Pancreas (tissue), 10 donors: ENCODE measurements at places on chromosomes 12 and 14.
A peak's percentile ranks its signal among the peaks of the same experiment; 100 is the strongest.

- DNase-seq = peak; percentile 88
These were observed 93.8 kb downstream of the RFLNA start for GRCh38 chr12:124388679-124389137.

DNA sequence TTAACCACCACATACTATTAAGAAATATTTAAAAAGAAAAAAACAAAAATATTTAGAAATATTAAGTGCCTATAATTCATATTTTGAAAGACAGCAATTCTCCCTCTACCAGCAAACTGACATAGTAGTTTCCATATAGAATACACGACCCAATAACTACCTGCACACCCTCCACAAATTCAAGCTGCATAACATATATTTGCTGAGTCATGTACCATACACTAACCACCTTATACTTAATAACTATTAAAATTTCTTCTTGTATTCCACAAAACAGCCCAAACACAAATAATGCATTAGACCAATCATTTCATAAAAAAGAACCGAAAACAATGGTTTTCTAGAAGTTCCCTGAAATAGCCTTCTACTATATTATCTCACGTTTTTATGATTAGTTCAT is 21.7 kb downstream of the GTF2A1 start:
- DNase-seq = no peak

GRCh38 chr12:1445807-1446206 is 148.6 kb downstream of the FBXL14 start:
- DNase-seq = no peak

GRCh38 chr12:90333939-90334338 is 621.0 kb downstream of the CCER1 start:
- no peak for DNase-seq

GRCh38 chr12:116376354-116377193 is 99.1 kb upstream of the MED13L start:
- no peak for DNase-seq

GRCh38 chr14:56145965-56146364 is 27.8 kb downstream of the PELI2 start:
- no peak for DNase-seq

DNA sequence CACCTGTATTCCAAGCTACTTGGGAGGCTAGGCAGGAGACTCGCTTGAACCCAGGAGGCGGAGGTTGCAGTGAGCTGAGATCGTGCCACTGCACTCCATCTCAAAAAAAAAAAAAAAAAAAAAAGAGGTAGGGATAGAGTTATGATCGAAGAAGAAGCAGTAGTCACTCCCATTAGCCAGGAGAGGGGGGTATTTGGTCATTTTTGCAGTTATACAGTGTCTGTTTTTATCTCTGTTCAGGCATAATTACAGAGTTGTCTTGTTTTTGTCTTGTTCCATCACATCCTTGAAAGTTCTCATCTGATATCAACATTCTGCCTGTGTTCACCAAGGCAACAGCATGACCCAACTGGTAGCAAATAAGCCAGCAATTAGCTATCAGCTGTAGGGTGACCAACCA is 98.5 kb upstream of the TMPO start:
- DNase-seq = no peak

DNA sequence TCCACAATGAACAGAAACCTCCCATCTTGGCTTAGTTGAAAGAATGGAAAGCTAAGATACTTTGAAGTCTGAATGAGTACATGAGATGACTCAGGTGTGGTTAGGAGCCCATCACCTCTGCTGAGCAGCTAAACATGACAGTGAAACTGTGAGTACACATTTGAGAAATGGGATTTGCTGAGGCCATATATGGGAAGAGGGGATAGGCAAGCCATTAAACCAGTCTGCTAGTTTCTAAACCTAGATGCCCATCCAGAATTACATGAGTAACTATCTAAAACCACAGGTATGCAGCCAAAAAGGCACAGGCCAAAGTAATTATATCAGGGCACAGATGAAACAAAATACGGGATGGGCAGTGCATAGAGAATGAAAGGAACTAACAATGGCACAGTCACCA is 41.2 kb downstream of the NKX2-1 start:
- DNase-seq = no peak

GRCh38 chr12:127717278-127717677 is 549.7 kb upstream of the TMEM132C start:
- no peak for DNase-seq

- no peak for DNase-seq
These were observed 2.1 kb downstream of the IFI27L2 start for GRCh38 chr14:94127330-94127729.
